CD8-positive, alpha-beta T cell (primary cell): ENCODE measurements at places on chromosomes 3 and 15.

DNA sequence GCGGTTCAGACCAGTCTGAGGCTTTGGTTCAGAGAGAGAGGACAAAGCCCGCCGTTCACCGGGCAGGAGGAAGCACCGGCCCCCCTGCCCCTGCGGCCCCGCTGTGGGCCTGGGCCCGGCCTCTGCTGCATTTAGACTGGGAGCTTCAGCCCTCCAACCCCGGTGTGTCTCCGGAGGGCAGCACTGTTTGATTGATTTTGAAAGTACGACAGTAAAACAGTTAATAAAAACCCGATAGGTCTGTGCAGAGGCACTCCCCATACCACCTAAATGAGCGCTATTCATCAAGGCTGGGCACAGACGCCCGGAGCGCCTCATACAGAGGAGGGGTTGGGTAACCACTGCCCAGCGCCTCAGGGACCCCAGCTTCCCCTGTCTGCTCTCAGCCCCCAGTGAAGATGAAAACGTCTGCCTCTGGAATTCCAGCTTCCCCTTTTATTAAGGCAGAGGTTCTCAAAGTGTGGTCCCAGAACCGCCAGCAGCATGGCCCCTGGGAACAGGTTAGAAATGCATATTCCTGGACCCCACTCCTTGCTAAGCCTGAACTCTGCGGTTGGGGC, 256.7 kb upstream of the TLE3 start:
- no peak for DNase-seq

DNA sequence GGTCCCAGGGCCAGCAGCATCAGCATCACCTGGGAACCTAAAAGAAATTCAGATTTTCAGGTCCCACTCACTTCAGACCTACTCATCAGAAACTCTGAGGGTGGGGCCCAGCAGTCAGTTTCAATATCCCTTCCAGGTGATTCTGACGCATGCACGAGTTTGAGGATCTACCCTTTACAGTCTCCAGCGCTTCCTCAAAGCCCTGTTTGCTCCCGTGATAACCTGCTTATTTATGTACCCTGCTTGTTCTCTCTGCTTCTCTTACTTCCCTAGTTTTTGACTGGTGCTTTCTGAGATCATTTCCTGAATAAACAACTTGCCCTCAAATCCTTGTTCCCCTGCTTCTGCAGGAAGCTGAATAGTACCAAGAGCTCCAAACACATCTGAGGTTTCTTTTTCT, 245.3 kb downstream of the ZNF621 start:
- no peak for DNase-seq

DNA sequence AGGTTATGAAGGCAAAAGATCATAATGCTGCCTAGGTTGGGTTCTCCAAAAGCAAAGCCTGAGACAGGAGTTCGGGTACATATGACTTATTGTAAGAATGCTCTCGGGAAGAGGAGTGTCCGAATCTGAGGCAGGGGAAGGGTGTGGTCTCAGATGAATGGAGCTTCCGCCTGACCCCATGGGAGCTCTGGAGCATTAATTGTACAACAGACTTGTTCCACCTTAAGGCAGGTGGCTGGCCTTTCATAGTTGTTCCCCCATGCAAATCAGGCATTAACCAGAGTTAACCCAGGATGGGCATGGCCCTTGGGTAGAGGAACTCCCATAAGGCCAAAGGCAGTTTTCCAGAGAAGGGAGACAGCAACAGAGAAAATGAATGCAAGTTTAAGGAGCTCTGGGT, 170.6 kb downstream of the MYRIP start:
- no peak for DNase-seq

GRCh38 chr3:61908382-61908781, 347.0 kb downstream of the PTPRG start:
- DNase-seq: no peak

DNA sequence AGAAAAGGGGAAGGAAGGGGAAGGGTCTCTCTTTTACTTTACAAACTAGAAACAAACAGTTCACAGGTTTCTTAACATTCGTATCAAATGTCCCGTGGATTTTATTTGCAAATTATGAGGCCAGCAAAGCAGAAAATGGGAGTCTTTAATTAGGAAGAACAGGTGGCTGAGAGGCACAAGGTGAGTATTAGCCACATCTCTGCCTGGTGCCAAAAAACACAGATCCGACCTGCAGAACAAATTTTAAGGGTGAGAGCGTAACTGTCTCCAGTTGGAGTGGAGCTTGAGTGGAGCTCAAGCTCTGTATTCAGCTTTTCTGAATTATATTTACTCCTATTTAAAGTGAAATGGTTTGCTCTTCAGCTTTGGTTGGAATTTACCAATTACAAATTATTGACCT, 1004.9 kb downstream of the FHIT start:
- no peak for DNase-seq

GRCh38 chr15:31309893-31310606, 16.6 kb upstream of the KLF13 start:
- no peak for DNase-seq

- DNase-seq: no peak
These were observed 124.3 kb upstream of the PRICKLE2 start for GRCh38 chr3:64349551-64349950.

GRCh38 chr3:44890258-44890657, 15.8 kb downstream of the TGM4 start:
- DNase-seq: no peak

DNA sequence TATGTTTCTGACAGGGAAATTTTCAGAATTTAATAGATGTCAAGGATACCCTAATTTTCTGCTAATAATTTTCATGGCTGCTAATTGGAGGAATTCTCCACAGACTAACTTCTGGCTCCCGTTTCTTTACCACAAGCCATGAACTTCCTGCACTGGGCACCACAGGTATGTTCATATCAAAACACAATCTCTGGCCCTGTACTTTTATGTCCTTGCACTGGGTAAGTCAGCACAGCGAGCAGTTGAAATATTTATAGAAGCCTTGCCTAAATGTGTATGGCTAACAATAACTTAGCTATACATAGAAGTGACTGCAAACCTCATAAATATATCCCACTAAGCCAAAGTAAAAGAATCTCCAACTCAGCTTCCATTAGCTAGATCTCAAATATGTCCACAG, 246.9 kb downstream of the ZIC1 start:
- no peak for DNase-seq

DNA sequence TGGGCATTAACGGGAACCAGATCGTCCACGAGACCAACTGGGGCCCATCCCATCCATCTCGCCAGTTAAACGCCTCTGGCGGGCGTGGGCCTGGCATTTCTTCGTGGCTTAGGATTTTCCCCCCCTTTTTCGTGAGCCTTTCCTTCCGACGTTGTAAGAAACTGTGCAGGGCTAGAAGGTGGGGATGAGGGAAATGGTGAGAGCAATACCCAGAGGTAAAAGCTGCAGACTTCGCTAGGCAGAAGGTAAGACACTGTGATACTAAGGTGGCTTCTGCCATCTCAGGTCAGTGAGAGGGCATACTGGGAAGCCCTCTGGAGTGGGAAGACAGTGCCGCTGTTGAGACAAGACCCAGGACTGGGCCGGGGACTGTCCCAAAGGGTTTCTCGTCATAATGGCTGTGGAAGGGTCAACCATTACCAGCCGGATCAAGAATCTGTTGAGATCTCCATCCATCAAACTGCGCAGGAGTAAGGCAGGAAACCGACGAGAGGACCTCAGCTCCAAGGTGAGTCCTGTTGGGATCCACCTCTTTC, 666 bp downstream of the MAPKBP1 start:
- no peak for DNase-seq

GRCh38 chr3:129020691-129021090, 19.6 kb downstream of the EFCC1 start:
- DNase-seq: no peak

- no peak for DNase-seq
These were observed 46.0 kb upstream of the SMAD6 start for GRCh38 chr15:66655997-66656396.

DNA sequence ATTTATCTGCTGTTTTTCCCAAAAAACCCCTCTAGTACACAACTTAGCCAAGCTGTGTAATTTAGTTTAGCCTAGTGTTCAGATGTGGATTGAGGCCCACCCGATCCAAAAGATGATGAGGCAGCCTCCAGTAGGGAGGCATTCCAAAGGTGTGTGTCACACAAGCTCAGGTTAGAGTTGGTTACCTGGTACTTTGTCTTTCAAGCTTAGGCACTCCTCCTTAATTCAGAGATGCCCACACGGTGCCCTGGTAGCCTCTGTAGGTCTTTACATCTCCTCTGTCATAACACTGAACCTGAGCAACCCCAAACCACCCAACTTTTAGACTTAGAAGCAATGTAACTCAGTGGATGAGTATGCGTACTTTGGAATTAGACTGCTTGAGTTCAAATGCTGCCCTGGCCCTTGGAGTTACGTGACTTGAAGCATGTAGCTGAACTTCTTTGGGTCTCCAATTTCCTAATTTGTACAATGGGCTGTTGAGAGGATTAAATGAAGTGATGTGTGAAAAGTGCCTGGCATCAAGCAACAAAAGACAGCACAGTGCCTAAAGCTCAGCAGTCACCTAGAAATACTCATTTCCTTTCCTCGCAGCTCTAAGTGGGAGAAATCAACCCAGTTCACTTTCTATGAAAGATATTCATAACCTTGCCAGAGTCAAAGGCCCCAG, 284.6 kb upstream of the RARB start:
- DNase-seq: no peak

- DNase-seq: no peak
These were observed 70.8 kb upstream of the MBNL1 start for GRCh38 chr3:152197937-152198336.

- no peak for DNase-seq
These were observed 887 bp downstream of the OXTR start for GRCh38 chr3:8768364-8769087.

- no peak for DNase-seq
These were observed 793 bp downstream of the PCOLCE2 start for GRCh38 chr3:142888099-142888480.

DNA sequence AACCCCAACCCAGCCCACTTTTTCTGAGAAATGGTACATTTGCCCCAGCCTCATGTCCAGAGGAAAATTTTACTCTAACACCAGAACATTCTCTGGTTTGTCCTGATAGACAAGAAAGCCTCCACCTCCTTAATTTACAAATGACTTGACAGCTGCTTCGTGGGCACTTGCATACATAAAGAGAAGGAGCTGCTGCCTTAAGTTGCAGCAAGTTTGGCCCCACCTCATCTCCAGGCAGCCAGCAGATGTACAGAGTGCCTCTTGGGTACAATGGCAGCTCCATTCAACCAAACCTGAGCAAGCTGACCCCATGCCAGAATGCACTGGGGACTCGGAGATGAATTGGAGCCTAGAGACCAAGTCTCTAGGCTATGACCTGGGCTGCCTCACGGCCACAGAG, 6.2 kb upstream of the H1-8 start:
- DNase-seq: no peak

- DNase-seq: no peak
These were observed 1.2 kb downstream of the HRH1 start for GRCh38 chr3:11155341-11156025.

GRCh38 chr3:136901391-136901790, 39.4 kb downstream of the NCK1 start:
- DNase-seq: no peak

DNA sequence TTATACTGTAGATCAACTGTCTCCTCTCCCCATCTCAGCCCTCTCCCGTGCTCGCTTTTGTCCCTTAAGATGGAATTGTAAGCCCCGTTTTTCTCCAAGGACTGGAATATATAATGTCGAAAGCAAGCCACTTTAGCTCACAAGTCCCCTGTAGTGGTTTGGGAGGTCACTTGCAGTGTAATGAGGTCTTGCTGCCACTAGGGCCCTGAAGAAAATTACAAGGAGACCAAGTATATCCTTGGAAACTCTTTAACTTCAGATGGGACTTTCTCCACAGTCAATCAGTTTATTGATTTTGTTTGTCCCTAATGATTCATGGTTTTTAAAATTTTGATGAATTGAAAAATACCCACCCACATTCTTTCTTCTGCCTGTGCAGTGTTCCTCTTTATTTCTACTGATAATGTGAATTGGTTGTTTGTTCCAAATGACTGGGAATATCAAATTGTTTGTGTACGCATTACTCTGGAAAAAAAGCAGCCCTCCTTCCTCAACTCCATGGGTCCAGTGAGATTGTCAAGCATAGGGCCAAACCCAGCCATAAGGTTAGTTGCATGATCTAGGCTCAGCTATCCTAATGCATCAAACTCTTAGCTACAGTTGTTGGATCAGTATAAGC, 294.8 kb downstream of the MCTP2 start:
- no peak for DNase-seq

- no peak for DNase-seq
These were observed 60.8 kb downstream of the DAPK2 start for GRCh38 chr15:63985221-63986184.

- DNase-seq: no peak
These were observed 5.0 kb upstream of the KPNA1 start for GRCh38 chr3:122519693-122520092.

DNA sequence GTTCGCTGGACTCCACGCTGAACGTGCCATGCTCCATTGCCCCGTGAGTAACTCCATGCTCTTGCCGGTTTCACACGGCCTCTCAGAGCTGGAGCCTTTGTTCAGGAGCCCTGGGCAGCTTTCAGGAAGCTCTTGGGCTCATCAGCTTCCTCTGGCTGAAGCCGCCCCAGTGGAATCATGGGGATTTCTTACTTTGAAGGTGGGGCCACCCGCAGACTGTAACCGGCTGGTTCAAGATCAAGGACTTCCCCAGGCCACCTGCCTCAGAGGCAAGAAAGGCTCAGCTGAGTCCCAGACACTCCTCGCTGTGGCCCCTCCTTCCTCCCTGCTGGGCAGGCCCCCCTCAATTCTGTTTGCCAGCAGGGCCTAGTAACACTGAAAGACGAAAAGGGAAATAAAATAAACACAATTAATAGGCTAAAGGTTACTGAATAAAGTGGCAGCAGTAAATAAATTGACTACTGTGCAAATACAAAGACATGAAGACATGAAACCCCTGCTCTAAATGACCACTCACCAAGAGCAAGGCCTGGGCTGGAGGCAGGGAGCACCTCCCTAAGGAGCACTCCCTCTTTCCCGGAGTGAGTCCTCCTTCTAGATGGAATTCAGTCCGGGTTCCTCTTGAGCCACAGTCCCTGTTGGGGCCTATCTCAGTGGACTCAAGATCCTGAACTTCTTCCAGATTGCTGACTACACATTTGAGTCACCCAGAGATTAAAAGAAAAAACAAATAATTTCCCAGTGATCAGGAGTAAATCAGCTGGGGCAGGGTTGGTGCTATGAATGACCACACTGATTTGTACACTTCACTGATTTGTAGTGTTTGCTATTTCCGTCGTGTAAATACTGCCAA, 51.0 kb downstream of the ZDHHC19 start:
- DNase-seq: no peak
